ENCODE measurements at places on chromosomes 7 and 10.

GRCh38 chr10:36256166-36256565, 614.1 kb upstream of the FZD8 start:
- DNase-seq = no peak

DNA sequence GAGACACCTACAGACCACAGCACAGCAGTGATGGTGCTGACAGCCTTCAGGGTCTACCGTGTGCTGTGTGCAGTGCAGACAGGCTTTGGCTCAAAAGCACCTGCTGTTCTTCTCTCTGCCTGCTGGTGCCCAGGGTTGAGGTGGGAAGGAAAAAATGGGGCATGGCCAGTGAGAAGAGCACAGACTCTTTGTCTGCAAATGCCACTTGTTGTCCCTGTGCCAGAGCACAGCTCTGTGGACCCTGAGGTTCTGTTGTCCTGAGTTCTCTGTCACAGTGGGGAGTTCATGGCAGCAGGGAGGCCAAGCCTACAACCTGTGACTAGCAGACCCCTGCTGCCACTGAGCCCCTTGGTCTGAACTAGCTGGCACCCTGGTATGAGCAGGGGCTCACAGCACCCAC, 376.7 kb downstream of the GLRX3 start:
- no peak for DNase-seq

DNA sequence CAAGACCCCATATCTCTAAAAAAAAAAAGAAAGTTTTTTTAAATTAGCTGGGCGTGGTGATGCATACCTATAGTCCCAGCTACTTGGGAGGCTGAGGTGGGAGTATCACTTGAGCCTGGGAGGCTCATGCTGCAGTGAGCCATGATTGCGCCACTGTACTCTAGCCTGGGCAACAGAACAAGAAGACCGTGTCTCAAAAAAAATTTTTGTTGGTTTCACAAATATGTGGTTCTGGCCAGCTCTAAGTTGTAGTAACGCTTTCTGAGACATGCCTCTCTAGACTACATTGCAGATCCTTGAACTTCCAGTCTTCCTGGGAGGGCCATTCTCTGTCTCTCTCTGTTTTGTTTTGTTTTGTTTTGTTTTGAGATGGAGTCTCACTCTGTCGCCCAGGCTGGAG, 24.6 kb upstream of the RHBDD2 start:
- no peak for DNase-seq

DNA sequence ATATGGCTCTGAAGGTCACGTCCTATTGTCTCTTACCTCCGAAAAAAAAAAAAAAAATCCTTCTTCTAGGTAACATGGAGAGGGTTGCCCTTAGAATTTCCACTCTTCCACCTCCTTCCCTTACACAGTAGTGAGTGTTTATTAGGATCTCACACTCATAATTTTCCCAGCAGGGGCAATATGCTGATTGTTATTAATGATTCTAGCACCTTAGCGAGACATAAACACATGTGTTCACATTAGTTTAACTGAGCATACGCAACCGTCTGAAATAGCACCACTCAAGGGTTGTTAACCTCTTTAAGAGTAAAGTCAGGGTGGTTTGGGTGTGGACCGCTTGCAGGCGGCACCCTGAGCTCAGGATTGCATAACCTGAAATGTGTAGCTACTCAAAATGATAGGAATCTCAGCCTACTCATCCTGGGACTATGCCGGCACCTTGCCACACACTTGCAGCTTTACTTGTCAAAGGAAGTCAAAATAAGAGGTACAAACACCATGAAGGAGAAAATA, 52.2 kb downstream of the CPEB3 start:
- no peak for DNase-seq

GRCh38 chr7:22726907-22727713, at the start of gene IL6:
TSS of gene IL6 (plus strand) at chr7:22727200. CDS start at chr7:22727263, 63 bp downstream.
- DNase-seq = peak; percentile 48

DNA sequence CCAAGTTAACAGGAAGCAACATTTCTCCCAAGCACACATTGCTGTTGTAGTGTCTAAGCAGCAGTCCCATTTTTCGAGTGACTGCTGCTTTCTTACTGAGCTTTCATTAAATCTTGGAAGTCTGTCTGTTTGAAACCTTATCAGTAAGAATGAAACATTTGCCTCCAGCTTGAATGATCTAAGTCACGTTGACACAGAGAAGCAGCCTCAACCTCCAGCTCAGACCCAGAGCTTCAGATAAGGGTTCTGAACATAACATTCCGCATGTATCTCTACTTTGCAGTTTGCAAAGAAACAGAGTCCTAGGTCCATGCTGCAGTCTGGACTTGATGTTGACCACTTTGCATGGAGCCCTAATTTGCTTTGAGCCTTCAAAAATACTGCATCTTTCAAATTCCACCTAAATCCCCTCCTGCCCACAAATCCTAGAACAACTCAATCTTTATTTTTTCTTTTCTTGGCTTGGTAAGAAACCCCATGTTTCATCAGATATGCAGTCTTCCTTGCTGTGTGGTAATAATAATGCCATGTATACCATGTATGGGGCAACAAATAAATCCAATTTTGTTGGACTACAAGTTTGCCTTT, 698.7 kb upstream of the IGFBP3 start:
- DNase-seq = no peak

- peak; percentile 98 for DNase-seq
Observed at GRCh38 chr7:23298885-23299769, at the start of gene MALSU1. TSS of gene MALSU1 (plus strand) at chr7:23299339. CDS start at chr7:23299353, 14 bp downstream.

DNA sequence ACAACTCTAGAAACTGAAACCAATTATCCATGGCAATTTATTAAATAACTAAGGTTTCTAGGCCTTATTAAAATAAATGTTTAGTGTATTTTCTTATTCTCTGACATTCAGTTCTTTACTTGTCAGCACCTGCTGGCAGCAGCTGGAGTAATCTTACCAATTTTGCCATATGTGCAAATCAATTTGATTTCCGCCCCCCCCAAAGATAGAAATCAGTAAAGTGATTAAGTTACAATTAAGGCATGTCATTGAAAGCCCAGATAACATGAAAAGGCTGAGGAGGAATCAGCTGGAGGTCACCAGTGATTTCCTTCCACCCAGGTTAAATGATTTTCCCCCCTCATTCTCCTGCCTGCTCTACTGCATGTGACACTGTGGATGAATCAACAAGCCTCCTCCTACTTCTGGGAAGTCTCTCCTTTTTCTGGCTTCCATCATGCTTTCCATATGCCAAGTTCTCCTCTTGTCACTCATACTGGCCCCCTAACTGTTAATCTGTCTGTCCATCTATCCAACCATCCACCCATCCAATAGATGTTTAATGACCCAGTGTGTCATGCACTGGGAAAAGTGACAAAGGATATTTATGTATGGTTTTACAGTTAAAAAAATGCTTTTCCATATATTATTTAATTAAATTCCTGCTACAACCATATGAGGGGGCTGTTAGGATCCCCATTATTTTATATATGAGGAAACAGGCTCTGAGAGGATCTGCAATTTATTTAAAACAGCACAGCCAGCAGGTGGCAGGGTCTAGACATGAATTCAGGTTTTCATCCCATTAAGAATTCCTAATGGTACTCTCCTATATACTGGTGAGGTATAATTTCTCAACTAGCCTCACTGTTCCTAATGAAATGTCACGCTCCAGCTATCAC, 116.5 kb downstream of the ATXN7L1 start:
- peak; percentile 57 for DNase-seq

- no peak for DNase-seq
Observed at GRCh38 chr7:3859431-3859830, 558.4 kb downstream of the SDK1 start.

DNA sequence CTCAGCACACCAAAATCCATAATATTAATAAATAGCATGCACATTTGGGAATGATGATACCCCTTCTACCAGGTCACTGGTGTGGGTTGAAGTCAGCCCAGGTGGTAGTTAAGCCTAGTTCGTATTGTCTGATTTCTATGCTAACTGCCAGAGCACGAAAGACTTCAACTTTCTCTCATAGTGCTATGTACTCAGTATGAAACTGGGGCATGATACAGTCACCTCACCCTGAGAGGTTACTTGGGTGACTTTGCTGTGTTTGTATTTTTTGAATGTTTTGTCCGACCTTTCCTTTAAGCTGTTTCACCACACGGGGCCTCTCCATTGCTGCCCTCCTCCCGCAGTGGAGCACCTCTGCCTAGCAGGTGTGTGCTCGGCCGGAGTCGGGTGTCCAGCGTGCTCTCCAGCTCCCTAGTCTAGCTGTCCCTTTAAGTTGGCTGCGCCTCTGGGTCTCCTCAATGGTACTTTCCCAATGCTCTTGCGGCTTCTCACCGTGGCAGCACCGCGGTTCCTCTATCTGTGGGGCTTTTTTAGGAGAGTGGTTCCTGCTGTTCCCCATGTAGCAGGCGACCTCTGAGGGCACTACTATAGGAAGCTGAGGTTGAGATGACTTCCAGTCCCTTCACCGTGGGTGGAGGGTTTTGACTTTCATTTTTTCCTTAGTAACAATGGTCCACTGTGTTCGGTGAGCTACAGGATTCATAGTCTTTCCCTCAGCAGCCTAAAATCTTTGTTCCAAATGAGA, 524.0 kb upstream of the PFKP start:
- no peak for DNase-seq

- peak; percentile 11 for DNase-seq
Observed at GRCh38 chr7:17347401-17347800, 48.9 kb downstream of the AHR start.

GRCh38 chr10:68330852-68331454, 911 bp upstream of the HNRNPH3 start:
- peak; percentile 9 for DNase-seq

DNA sequence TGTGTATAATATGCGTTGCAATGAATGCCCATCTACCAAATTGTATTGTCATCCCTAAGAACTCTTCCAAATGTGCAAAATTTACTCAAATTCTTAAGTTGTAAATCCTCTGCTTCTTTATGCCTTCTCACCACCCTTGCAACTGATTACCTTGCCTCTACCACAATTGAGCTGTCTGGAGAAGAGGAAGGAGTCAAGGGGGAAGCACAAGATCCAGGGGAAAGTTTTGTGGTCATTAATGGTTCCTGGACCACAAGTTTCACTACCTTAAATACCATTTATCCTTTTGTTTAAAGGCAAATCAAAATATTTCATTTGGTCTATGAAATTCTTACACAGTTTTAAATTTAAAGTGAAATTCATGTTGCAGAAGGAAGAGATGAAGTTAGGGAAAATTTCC, 16.7 kb downstream of the CRPPA start:
- DNase-seq = no peak

GRCh38 chr7:30143748-30144251, 9.0 kb downstream of the MTURN start:
- DNase-seq = no peak

All from neural progenitor cell (in vitro differentiated cells).